ENCODE measurements at places on chromosomes 7 and 10. TPM values are rescaled to one million over a fixed set of nuclear protein-coding genes. Genes with fewer than 3 reads are reported as not detected.

GRCh38 chr10:114714281-114714741 lies 56.2 kb upstream of the ABLIM1 start:
- H3K27me3 ChIP-seq: peaks cover 9% of the 10 kb centered on the region
- DNase-seq: no peak

DNA sequence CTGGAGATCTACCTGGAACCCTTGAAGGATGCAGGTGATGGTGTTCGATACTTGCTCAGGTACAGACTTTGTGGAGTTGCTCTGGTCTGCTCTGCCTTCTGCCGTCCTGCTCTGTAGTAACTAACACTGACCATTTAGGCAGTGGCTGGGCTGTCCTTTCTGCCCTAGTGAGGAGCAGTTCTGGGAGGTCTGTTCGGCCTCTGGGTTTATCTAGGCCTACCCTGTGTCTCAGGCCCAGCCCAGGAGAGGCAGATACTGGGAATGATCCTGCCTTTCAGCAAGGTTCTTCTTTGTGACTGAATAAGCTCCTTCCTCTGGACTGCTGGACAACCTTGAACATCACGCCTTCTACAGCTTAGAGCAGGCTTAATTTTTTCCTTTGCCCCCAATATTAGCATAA lies 1.7 kb downstream of the ZFYVE27 start:
- H3K36me3 ChIP-seq: peaks cover 10% of the 10 kb centered on the region
- no peak overlapping the region for H3K4me3 ChIP-seq
- peaks cover 68% of the 10 kb centered on the region for H3K4me1 ChIP-seq
- no peak overlapping the region for H3K27ac ChIP-seq
- H3K27me3 ChIP-seq: no peaks in the 10 kb centered on the region
- DNase-seq: no peak

DNA sequence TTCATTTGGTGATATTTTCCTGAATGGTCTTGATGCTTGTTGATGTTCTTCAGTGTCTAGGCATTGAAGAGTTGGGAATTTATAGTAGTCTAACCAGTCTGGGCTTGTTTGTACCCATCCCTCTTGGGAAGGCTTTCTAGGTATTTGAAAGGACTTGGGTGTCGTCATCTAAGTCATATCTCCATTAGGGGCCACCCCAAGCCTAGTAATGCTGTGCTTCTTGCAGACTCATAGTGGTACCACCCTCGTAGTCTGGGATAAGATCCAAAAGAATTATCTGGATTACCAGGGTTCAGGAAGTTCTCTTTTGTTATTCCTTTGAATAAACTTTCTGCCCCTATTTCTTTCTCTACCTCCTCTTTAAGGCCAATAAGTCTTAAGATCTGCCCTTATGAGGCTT lies 319.4 kb upstream of the MYO3A start:
- no peak overlapping the region for H3K4me3 ChIP-seq
- no peaks in the 10 kb centered on the region for H3K27me3 ChIP-seq
- DNase-seq: no peak
- no peaks in the 10 kb centered on the region for H3K4me1 ChIP-seq
- no peaks in the 10 kb centered on the region for H3K36me3 ChIP-seq
- no peak overlapping the region for H3K27ac ChIP-seq

GRCh38 chr7:139673230-139673629 lies 104.6 kb downstream of the HIPK2 start:
- no peak overlapping the region for H3K4me3 ChIP-seq
- H3K27ac ChIP-seq: no peak overlapping the region

- H3K27ac ChIP-seq: no peak overlapping the region
- peaks cover 100% of the 10 kb centered on the region for H3K36me3 ChIP-seq
- no peaks in the 10 kb centered on the region for H3K27me3 ChIP-seq
- no peak for DNase-seq
- H3K4me3 ChIP-seq: no peak overlapping the region
These were observed 17.6 kb upstream of the STMP1 start for GRCh38 chr7:135644729-135645128.

HABP2 gene
- not detected for polyA plus RNA-seq

CALY gene
- polyA plus RNA-seq: 0.12 TPM

CDK1 gene
- polyA plus RNA-seq: 14.4 TPM

CASP2 gene
- 14.5 TPM for polyA plus RNA-seq

All from spleen (tissue), 13 donors.